Adrenal gland (tissue), 19 donors: ENCODE measurements at places on chromosomes 7 and 10. TPM values are rescaled to one million over a fixed set of nuclear protein-coding genes. Genes with fewer than 3 reads are reported as not detected.

GRCh38 chr10:43866712-43867111, 218.0 kb upstream of the ZNF32 start:
- no peak for DNase-seq

DNA sequence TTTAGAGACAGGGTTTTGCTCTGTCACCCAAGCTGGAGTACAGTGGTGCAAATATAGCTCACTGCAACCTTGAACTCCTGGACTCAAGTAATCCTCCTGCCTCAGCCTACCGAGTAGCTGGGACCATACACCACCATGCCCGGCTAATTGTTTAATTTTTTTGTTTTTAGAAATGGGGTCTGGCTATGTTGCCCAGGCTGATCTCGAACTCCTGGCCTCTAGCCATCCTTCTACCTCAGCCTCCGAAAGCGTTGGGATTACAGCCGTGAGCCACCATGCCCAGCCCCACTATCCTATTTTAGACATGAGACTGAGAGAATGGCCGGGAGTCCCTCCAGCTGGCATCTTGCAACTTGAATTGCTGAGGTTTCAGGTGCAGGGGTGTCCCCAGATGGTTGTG, 39.4 kb downstream of the KCTD7 start:
- DNase-seq = no peak

GRCh38 chr7:74545921-74546320, 92.2 kb downstream of the GTF2IRD1 start:
- DNase-seq = no peak

DNA sequence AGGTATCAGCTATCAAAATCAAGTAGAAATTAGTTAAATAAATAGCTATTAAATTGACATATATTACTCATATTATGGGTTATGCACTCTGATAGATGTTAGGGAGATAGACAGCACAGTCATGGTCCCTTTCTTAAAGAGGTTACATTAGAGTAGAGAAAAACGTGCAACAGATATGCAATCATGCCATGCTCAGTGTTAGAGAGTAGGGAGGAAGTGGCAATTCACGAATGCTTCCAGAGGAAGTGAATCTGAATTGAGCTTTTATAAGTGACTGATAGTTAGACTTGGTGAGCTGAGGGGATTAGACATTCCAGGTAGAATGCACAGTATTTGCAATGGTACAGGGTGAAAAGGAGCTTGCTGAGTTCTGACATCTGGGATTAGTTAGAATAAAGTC, 349.8 kb downstream of the NXPH1 start:
- no peak for DNase-seq

GRCh38 chr7:47493976-47494911, 87.7 kb downstream of the TNS3 start:
- DNase-seq = no peak

Gene CRYGN
- total RNA-seq = 0.88 TPM
